ENCODE measurements at places on chromosomes 11 and 22.

GRCh38 chr11:46521961-46522681 is 71.7 kb downstream of the AMBRA1 start:
- DNase-seq: no peak

- no peak for DNase-seq
Observed at GRCh38 chr11:74185695-74186094, 14.6 kb downstream of the PPME1 start.

GRCh38 chr11:386483-386882 is 7.5 kb upstream of the PKP3 start:
- DNase-seq: no peak

DNA sequence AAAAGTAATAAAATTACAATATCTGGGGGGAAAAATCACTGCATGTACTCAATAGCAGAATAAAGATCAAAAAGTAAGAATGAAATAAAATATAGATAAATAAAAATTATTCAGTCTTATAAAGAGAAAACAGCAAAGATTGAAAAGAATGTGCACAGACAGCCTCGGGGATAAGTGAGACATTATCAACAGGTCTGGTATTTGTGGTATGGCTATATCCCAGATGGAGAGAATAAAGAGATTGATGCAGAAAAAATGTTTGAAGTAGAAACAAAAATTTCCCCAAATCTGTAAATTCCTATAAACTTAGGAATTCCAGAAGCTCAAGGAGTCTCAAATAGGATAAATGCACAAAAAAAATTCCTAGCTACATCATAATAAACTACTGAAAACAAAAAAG is 74.5 kb upstream of the LUZP2 start:
- DNase-seq: no peak

DNA sequence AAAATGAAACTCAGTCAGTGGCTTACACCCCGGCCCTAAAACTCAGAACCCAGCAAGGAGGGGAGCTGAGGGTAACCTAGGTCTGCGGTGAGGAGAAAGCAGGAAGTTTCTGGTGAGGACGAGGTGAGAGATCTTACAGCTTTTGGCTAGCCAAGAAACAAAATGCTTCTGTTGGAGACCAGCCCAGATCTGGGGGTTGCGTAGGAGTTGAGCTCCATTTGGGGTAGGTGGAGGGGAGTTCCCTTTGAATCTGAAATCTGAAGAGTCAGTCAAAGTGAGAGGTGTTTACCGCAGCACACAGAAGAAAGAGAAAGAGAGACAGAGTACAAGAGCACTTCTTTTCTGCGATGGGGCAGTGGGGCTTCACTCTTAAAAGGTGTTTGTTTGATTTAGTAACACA is 29.6 kb downstream of the EHF start:
- no peak for DNase-seq

DNA sequence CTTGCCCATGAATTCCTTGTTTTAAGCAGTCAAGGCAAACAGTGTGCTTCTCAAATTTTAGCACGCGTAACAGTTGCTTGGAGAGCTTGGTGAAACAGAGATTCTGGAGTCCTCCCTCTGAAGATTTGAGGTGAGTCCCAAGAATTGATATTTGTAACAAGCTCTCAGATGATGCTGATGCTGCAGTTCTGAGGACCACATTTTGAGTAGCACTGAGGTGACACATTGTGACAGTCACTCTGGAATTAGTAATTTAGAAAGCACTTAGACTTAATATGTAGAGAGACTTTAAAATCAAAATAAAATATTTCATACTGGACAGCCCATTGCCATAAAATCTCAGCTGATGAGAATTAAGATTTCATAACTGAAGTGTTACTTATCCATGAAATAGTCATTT is 38.5 kb downstream of the DNAJC24 start:
- no peak for DNase-seq

DNA sequence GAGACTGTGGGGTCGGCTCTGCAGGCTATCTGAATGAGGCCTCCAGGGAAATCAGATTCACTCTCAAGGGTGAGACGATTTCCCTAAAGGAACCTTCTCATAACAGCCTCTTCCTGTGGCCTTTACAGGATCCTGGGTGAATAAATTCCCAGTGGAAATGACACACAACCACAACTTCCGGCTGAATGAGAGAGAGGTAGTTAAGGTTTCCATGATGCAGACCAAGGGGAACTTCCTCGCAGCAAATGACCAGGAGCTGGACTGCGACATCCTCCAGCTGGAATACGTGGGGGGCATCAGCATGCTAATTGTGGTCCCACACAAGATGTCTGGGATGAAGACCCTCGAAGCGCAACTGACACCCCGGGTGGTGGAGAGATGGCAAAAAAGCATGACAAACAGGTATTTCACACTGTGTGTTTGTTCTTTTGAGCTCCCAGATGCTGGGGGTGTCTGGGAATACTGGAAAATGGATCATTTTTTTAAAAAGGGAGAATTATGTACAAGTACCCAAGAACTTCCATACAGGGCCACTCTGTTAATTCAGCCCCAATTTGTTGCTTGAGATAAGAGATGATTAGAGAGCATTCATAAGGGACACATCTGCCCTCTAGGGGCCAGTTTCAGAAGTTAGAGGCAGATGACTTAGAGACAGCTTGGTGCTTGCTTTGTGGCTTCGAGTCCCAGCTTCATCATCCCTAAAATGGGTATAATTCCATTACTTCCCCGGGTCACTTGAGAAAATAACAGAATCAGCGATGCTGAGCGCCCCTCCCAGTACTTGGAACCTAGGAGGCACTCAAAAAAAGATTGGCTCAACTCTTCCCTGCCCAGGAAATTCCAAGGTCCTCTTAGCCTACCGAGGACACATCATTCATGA is 10.2 kb downstream of the SERPIND1 start:
- DNase-seq: peak; percentile 59

- DNase-seq: no peak
Observed at GRCh38 chr11:1654388-1655167, 25.0 kb downstream of the KRTAP5-5 start.

- DNase-seq: no peak
Observed at GRCh38 chr11:2687782-2688191, 12.0 kb downstream of the KCNQ1OT1 start.

GRCh38 chr11:45105984-45106375 is 40.5 kb upstream of the PRDM11 start:
- DNase-seq: no peak

GRCh38 chr22:48706934-48707762 is 1120.5 kb downstream of the BRD1 start:
- DNase-seq: no peak

GRCh38 chr11:3969200-3969599 is 113.7 kb downstream of the STIM1 start:
- DNase-seq: no peak

- DNase-seq: no peak
Observed at GRCh38 chr22:21605887-21606564, 23.8 kb downstream of the YDJC start.

GRCh38 chr11:11142430-11142829 is 210.6 kb downstream of the CSNK2A3 start:
- DNase-seq: no peak

GRCh38 chr22:17870407-17870806 is 96.1 kb upstream of the BID start:
- DNase-seq: no peak

GRCh38 chr22:31105282-31105929 is 2.0 kb downstream of the SELENOM start:
- no peak for DNase-seq

DNA sequence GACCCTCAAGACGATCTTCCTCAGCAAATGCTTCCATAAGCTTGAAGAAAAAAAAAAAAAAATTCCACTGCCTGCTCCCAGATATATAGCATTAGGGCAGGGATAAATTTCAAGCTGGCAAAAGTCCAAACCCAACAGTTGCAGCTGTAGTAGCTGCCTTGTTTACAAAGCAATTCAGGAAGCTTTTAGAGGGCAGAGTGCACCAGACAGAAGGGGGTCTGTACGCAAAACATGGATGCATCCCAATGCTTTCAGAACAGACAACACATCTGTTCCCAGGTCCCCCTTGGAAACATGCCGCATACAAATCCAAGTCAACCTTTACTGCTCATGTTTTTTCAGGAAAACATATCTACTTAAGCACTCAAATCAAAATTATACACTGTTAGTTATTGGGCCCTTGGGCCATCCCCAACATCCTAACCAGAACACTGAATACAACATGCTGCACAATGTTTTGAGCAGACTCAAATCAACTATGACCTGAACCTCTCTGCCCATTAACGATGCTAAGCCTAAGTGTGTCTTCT is 94.5 kb downstream of the CADM1 start:
- no peak for DNase-seq

GRCh38 chr22:50182176-50183081 is 3.3 kb upstream of the TRABD start:
- no peak for DNase-seq

DNA sequence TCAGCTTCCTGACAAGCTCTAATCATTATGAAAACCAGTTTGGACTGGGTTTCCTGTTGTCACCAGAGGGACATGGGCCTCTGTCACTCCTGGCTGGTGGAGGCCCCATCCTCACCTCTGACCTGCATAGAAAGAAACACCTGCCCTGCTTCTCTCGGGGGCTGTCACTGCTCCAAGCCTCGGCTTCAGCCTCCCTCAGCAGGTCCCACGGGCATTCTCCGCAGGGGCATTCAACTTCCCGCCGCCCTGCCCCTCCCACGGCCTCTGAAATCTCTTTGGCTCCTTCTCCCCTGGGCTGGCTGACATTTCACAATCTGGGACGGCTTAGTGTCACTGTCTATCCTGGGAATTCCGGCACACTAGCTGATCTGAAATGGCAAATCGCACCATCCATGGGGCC is 257.9 kb downstream of the CTTN start:
- no peak for DNase-seq

- no peak for DNase-seq
Observed at GRCh38 chr22:42202048-42202447, 68.4 kb downstream of the TCF20 start.

DNA sequence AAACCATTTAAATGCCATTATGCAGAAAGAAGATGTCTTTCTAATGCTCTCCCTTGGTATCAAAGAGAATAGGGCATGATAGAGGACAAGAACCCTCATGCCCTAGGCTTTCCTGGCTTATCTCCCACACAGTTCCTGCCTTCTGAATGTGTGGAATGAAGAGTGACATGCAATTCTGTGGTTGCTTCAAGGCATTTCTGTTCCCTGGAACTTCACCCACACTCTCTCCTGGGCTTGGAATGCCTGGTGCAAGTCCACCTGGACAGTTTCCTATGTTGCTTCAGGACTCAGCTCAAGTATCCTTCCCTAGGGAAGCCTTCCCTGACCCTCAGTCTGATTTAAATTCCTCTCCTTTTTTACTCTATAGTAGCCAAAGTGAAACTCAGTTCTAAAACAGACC is 53.8 kb upstream of the DRD2 start:
- no peak for DNase-seq

DNA sequence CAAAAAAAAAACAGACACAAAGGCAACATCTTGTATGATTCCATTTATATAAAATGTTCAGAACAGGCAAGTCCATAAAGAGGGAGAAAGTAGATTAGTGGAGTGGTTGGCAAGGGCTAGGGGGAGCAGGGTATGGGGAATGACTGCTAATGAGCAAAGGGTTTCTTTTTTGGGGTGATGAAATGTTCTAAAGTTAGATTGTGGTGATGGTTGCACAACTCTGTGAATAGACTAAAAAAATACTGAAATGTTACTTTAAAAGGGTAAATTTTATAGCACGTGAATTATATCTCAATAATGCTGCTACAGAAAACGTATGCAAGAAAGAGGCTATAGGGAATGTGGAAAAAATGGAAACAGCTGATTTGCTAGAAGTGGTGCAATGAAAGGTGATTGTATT is 155.1 kb downstream of the TENM4 start:
- DNase-seq: no peak

DNA sequence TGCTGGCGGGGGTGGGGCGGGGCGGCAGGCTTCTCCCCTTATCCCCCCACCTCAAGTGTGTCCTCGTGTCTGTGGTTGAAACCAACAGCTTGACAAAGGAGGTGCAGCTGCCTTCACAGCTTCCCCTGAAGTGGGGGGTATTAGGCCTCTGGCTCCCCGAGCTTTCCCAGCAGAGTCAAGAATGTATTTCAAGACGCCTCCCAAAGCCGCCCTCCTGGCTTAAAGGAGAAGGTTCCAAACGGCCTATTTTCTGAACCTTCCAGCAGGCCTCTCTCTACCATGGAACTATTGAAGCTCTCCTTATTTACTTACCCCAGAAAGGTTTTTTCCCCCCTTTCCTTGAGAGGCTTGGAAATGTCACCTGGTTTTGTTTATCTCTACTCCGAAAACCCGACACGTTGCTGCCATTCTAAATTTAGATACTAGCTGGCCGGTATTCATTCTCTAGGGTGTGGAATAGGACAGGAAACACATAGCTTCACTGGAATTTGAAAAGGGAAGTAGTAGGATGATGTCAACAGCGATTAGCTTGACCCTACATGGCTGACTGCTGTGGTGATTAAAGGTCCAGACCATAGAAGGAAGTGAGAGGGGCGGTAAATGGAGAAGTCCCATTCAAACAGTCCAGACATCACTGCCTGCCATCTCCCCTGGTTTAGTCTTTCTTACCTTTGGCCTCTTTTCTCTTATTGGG is 671 bp upstream of the PICALM start:
- DNase-seq: peak; percentile 74

GRCh38 chr11:114162719-114163123 is 103.2 kb downstream of the ZBTB16 start:
- DNase-seq: no peak

DNA sequence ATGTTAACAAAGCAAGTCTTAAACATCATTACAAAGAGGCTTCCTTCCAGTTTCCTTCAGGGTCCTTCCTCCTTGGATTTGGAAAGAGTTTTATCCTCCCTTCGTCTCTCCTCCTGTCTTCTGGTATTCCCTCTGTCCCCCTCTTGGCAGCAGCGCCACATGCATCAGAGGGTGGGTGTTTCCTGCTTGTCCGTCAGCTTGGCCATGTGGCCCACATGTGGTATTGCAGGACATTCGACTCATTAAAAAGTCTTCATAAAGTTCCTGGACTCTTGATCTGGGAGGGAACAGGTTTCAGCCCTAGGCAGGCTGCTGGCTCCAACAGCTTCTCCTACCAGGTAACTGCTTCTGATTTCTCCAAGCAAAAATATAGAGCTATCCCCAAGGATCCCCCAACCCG is 189.8 kb downstream of the CSNK2A3 start:
- no peak for DNase-seq

DNA sequence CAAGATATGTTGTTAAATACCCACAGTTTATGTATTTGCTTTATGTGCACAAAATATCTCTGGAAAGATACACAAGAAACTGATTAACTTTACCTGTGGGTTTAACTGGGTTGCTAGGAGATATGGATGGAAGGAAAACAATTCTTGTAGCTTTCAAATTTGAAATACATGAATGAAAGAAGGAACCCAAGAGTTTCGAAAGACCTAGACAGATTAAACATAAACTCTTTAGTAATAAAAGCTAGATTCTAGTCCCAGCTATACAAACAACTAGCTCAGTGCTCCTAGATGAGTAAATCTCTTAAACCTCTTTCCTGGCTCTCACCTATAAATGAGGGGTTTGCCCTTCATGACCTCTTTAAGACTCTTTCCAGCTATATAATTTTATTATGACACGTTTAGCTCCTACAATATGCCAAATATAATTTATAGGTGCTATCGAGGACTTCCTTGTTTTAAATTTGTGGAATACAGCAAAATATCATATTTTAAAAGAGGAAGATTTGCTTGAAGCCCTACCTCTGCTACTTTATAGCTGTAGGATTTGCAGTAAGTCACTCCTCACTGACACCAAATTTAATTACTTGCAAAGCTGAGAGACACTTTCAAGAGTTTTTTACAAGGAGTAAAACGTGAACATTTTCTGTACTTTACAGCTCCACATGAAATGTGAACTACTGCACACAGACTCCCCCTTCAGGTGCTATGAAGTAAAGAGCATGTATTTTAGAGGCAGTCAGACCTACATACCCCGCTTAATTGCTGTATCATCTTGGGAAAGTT is 50.7 kb downstream of the RRAS2 start:
- no peak for DNase-seq
